ENCODE measurements at places on chromosomes 2 and 18. TPM values are rescaled to one million over a fixed set of nuclear protein-coding genes. Genes with fewer than 3 reads are reported as not detected.

GRCh38 chr18:3872641-3873040 lies 422.7 kb downstream of the TGIF1 start:
- DNase-seq = no peak

Gene FAM110C
- 2.9 TPM for total RNA-seq

Gene SERPINB13
- not detected for total RNA-seq

DNA sequence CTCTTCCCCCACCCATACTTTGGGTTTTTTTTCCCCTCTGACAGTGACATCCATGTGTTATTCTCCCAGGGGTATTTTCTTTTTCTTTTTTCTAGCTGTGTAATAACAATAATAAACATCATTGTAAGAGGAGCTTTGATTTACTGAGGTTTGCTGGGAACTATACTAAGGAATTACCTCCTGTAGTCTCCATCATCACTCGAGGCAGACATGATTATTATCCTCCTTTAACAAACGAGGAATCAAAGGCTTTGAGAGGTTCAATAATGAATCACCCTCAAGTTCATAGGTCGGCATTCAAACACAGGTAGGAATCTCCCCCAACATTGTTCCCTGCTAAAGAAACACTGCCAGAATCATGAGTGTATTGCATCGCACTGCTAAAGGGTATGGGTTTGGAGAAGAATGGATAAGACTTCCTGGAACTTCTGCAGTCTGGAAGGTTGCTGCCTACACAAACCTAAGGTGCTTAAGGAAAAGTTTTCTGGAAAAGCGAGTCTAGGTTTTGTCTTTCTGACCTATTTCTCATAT lies 260.2 kb upstream of the SESTD1 start:
- DNase-seq = no peak

GRCh38 chr2:241880311-241881073 lies 11.0 kb downstream of the RTP5 start:
- no peak for DNase-seq

DNA sequence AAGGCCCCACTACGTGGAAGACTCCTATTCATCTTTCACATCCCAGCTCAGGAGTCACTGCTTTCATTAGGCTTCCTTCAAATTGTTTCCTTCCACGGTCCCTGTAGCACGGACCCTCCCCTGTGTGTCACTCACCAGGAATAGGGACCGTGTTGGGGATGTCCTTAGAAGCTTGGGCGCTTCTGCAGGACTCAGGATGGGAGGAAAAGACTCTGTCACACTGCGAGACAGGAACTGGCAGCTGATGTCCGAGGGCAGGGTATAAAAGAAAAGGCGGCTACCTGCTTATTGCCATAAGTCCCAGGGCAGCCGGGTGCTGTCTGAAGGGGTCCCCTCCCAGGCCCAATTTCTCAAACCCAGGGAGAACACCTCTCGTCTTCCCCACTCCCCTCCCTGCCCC lies 79.1 kb downstream of the BCL2L11 start:
- DNase-seq = no peak

- no peak for DNase-seq
Observed at GRCh38 chr18:25121442-25121841, 230.5 kb downstream of the ZNF521 start.

DNA sequence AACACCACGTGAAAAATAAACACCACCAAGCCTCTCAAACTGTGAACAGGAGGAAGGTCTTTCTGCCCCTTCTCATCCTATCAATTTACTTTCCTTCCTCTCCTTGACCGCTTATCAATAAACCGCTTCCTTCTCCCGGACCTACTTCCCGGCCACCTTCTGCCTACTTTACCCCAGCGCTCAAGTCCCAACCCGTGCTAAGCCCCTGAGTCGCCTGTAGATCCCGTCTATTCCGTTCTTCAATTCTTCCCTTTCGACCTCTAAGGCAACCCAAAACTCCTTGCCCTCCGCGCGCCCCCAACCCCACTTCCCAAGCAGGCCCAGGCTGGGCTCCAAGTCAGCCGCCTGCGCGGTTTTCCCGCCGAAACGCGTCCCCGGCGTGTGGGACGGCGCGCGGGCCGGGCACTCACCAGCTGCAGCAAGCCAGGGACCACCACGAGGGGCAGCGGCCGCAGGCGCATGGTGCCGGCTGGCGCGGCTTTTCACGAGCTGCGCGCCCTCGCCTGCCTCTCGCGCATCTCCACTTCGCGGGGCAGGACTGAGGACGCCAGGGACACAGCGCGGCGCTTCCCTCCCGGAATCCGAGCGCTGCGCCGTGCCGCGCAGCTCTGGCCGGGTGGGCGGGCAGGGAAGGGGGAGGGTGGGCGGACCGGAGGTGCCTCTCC lies at the start of gene NXPH2:
Gene NXPH2 (minus strand): TSS at position 610 of the 665 bp plus-strand sequence. CDS start 149 bp downstream, at position 461.
- DNase-seq = no peak

Gene TPO
- total RNA-seq = 3.9 TPM

DNA sequence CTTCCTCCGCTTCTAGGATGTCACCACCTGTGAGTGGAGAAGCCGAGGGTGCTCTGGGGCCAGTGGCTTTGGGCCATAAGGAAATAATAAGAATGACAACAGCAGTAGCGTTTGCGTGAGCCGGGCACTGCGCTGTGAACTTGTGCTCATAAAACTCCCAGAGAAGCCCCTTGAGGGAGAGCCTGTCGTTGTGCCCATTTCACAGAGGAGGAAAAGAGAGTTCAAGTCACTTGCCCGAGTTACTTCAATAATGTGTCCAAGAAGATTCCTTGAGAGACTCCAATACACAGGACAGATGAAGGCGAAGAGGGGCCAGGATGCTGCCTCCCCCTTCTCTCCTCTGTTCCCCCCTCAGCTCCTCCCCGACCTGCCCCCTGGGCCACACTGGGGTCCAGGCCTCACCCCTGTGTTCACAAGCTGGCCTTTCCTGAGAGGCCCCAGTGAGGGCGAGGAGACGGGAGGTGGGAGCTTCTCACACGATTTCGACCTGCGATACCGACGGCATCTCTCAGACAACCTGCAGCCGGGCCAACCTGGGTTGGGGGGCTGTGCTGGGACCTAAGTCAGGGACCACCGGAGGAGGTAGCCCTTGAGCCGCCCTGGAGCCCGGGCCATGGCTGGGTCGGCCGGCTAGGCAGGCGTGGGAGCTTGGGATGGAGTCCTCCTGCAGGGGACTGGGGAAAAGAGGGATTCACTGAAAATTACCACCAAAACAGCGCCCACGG lies 53.5 kb upstream of the UBE2F start:
- no peak for DNase-seq

Gene RNU2-63P
- not detected for total RNA-seq

DNA sequence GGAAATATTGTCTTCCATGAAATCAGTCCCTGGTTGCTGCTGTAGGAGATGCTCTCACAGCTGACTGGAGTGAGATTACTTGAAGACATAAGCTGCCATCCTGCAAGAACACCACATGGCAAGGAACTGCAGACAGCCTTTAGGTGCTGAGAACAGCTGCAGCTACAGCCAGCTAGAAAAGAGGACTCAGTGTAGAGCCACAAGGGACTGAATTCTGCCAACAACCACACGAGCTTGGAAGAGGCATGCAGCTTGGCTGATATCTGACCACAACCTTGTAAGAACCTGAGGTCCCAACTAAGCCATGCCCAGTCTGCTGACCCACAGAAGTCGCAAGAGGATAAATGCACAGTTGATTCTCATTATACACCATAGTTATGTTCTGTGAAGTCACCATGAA lies 181.8 kb upstream of the ARL4C start:
- no peak for DNase-seq

Gene DSG1
- 1.2 TPM for total RNA-seq

Gene OTOF
- total RNA-seq = 0.10 TPM

DNA sequence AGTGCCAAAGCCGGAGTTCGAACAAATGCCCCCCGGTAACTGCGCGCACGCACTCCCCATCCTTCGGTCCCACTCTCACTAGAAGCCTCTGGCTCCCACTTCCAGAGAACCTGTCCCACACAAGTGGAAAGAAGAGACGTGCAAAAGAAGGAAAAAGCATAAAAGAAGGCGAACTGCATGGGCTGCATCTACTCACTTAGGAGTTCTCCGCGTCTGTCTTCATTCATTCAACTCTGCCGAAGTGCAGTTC lies 312 bp downstream of the NR4A2 start:
- DNase-seq = no peak

Gene GPBAR1
- total RNA-seq = 1.4 TPM

DNA sequence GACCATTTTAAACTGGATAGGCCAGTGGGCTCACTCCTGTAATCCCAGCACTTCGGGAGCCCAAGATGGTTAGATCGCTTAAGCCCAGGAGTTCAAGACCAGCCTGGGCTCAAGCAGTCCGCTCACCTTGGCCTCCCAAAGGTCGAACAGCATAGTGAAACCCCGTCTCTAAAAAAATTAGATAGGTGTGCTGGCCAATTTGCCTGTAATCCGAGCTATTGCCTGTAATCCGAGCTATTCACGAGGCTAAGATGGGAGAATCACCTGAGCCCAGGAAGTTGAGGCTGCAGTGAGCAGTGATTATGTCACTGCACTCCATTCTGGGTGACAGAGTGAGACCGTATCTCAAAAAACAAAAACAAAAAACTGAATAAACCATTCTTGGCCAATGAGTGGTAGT lies 52.6 kb upstream of the EMILIN2 start:
- DNase-seq = no peak

GRCh38 chr2:179470089-179470488 lies 205.5 kb upstream of the SESTD1 start:
- DNase-seq = no peak

Gene KCNG3
- not detected for total RNA-seq

DNA sequence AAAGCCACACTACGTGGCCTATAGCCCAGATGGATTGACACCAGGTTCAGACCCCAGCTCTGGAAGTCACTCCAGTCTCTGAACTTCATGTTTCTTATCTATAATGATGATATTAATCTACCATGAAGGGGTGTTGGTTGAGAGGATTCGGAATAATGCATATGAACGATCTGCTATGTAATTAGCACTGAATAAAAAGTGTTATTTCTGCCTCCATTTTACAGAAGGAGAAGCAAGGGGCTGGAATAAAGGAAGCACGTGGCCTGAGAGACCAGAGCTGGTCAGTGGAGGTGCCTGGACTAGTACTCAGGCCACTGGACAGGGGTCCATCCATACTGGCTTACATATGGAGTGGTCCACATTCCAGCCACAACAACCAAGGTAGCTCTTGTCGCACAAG lies 166.5 kb upstream of the MYCN start:
- DNase-seq = no peak

Gene BOLL
- not detected for total RNA-seq

GRCh38 chr2:64106481-64106880 lies 37.7 kb downstream of the PELI1 start:
- DNase-seq = no peak

DNA sequence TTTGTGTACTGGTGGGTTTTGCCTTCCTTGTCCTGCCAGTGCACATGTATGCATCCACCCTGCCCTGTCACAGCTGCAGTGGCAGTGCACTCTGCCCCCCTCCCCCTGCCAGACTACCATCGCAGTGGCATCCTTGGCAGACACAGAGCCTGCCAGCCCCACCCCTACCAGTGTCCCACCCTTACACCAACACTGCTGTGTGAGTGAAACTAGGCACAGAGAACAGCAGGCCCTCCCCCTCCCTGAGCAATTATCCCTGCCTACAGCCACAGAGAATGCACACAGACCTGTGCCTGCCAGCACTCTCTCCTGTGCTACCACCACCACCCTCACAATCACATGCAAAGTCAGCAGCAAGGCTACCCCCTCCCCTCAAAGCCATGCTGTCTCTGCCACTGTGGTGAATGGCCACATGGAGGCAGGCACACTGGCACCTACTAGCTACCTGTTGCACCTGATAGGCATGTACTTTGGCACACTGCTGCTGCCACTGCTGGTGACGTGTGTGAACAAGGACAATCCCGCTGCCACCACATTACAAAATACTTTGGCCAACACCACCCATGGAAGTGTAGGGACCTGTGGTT lies 239.8 kb downstream of the CALCRL start:
- DNase-seq = no peak

DNA sequence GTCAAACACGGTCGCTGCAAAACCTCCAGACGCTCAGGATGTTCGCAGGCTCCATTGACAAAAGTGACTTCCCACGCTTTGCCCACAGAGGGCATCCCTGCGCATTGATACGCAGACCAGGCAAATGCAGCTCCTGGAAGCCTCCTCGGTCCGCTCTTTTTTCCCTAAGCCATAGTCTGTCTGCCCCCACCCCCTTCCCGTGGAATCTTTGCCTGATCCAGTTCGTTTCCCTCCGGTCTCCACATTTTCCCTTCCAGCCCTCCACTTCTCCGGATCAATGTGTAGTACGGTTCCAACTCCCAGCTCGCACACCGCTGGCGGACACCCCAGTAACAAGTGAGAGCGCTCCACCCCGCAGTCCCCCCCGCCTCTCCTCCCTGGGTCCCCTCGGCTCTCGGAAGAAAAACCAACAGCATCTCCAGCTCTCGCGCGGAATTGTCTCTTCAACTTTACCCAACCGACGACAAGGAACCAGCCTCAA lies at the start of gene DCC:
Gene DCC (plus strand): TSS at position 307 of the 481 bp plus-strand sequence. CDS start 591 bp downstream, outside the sequence.
- DNase-seq = peak; percentile 18

Gene EPHA4
- 29.7 TPM for total RNA-seq

Gene ALKAL2
- 0.94 TPM for total RNA-seq

Gene NCKAP5
- 4.3 TPM for total RNA-seq

Gene UGT1A5
- total RNA-seq = not detected

Gene MGAT4A
- total RNA-seq = 22.4 TPM

DNA sequence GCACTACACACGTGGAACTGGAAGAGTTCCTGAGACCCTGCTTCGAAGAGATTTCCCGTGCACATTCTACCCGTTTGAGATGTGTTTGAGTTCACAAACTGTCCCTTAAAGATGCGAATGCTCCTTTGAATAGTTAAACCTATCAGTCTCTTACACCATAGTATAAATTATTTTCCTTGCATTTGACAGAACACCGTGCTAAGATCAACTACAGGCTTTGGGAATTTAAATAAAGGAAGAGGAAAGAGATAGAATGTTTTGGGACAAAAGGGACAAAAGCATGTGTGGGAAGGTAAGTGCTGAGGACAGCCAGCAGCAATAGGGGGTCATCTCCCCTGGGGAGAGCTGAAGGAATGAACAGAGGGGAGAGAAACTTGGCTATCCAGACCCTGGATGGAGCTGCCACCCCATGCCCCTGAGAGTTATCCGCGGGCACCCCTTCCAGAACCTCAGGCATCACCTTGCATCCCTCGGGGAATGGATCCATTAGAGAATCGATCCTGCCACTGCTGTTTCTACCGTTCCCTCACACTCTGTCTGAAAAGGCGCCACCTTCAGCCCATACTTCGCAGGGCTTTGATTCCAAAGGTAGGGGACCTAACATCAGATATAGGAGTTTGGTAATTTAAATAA lies 888 bp upstream of the ADCY3 start:
- DNase-seq = no peak

DNA sequence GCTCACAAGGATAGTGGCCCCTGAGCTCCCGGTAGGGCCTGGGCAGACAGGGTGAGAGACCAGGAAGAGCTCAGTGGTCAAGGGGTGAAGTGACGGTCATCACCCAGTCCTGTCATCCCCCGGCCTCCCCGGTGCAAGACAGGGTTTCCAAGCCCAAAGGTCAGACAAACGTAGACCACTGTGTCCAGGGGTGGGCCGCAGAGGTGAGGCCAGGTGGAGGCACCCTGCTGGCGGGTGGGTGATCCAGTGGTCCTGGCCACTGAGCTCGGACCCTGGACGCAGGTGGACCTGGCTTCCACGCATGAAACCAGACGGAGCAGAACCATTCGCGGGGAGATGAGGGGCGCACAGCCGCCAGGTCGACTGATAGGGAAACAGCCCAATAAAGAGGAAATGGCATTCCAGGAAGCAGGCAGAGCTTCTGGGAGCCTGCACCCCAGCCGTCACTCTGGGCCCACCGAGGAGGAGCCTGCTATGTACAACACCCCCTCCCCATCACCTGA lies 14.4 kb upstream of the SNED1 start:
- DNase-seq = peak; percentile 9

All from heart right ventricle (tissue), 16 donors.